Stomach (tissue), 19 donors: ENCODE measurements at places on chromosomes 4 and X.

- peak; percentile 28 for DNase-seq
Observed at GRCh38 chrX:1502241-1502640, 34.7 kb downstream of the P2RY8 start.

DNA sequence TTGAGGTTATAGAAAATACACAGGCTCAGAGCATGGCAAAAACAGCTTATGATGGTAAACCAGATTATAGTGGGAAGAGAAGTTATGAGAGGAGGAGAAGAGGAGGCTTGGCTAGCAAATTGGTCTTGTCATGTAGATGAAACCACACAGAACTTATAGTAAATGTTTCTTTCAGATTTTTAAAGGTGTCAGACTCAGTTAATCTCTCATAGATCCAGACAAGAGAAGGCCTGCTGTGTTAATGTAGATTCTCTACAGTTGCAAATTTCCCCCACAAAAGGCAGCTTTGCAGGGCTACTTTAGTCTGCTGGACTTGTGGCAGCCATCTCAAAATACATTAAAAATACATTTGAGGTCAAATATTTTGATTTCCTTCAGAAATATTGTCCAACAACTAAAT lies 1731.7 kb downstream of the ARAP2 start:
- DNase-seq: no peak

DNA sequence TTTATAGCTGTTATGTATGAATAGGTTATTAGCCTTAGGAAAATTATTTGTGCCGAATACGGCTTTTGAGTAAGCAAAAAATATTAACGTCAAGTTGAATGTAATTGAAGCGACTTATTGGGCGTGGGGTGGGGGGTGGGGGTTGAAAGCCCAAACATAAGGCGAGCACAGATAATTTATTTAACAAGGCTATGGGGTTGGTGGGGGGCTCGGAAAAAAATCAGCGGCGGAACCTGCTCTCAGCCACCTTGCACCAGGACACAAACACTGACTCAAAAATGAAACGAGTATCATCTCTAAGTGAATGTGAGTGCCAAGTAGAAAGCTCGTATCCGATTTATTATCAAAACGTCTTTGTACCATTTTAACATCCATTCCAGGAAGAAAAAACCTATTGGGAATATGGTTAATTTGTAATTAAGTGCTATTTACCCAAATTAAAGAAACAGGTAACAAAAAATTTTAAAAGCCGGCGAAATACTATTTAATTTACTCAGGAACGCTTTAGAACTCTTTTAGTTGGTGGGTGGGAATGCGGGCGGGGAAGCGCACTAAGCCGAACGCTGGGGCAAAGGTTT lies 902 bp upstream of the LARP1B start:
- no peak for DNase-seq

GRCh38 chr4:163091685-163092034 lies 75.0 kb downstream of the NAF1 start:
- DNase-seq: no peak

DNA sequence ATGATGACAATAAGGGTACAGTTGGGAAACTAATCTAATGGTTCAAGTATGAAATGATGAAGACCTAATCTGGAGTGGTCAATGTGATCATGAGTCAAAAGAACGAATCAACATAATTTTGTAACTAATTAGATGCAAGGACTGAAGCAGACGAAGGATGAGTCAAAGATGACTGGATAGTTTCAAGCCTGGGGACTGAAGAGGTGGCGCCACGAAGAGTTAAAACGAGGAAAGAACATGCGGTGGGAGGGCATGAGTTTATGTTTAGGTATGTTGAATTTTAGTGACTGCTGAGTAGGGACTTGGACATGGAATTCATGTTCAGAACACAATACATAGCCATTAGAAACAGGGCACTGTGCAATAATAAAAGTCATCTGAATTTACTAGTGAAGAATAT lies 221.5 kb upstream of the FAM241A start:
- DNase-seq: no peak

DNA sequence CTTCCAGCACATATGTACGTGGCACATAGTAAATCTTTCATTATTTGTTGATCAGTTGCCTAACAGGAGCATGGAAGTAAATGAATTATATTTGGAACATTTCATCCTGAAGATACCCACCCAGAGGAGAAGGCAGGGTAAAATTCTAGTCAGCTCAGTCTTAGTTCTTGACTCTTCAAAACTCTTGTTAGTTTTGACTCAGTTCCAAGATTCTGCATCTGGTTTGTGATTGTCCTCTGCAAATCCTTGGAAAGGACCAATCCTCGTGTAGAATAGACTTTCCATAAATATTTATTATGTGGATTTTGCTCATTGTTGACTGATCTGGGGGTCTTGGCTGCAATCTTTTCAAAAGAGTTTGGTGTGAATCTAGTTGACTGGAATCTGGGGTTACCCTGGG lies 257.5 kb upstream of the FAT1 start:
- no peak for DNase-seq

DNA sequence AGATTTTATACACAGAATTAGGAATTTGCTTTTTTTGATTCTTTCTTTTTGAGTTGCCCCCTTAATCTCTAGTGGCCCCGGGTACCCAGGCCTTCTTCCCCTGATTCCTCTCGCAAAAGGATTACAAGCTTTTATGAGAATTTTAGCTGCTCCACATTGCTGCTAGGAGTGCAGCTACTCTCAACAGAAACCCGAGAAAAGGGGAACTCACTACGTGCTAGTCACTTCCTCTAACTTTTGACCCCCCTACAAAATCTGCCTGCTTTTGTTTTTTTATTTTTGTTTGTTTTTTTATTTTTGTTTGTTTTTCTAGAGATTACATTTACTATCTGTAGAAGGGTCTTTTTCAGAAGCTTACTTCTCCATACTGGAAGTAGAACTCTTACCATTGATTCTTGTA lies 64.1 kb downstream of the ZNF81 start:
- DNase-seq: no peak

DNA sequence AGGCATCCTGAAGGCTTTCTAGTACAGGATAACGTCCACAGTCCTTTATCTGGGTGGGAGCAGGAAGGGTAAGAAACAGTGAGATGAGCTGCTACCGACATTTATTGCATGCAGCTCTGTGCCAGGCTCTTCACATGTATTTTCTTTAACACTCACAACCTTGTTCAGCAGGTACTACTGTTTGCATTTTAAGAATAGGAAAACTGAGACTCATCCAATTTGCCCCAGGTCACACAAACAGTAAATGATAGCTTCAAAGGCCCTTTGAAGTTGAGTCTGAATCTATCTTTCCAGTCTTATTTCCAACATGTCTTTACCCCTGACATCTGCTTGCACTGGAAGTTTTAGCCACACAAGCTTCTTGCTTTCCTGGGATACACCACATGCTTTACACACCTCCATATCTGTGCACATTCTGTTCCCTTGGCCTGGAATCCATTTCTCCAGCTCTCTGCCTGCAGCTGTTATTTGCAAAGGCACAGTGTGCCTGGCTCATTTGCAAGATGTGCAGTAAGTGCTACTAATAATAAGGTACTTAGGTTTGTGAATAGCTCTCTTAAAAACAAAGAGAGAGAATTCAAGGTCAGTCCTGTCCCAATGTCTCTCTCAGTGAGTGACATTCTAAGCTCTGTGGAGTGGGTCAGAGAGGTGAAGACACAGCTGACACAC lies 61.2 kb downstream of the METTL14 start:
- DNase-seq: no peak

- DNase-seq: no peak
Observed at GRCh38 chrX:2559124-2559523, 58.3 kb upstream of the DHRSX start.

- no peak for DNase-seq
Observed at GRCh38 chr4:148800336-148800885, 358.2 kb upstream of the NR3C2 start.

DNA sequence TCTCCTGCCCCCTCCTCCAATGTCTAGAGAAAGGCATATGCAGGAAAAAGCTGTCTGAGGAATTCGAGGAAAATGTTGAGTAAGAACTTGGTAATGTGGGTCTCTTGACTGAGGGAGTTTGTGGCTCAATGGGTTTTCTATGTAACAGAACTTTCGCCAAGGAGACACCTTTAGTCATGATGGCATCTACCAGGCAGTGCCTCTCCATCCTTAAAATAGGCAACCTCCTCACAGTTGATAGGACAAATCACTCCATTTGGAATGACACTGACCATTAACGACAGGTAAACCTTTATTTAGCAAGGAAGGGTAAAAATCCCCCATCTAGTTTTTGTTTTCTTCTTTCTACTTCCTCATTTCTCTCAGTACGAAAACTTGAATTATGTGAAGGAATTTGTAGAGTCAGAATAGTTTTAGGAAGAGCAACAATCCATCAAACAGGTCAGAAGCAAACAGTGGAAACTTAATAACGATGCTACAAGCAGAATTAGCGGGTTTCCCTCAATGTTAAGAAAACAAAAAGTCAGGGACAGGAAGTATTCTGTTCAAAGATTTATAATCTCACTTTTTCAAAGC lies 2.7 kb downstream of the GSX2 start:
- DNase-seq: no peak

- DNase-seq: no peak
Observed at GRCh38 chrX:136899221-136899620, 18.7 kb upstream of the RBMX start.

DNA sequence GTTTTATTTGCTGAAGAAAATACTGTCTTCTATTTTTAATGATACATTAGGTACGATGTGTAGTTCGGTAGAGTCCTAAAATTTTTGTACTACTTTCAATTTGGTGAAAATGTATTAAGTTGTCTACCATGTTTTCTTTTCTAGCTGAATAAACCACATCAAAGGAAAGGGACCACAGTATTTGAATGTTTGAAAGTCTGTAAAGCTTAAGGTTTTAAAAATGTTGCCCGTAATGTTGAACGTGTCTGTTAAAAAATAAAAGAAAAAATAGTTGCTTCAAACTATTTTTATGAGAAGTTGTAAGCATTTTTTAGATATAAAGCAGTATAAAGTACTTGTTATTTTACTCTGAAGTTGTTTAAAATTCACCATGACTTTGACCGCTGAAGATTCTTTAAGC lies 3.2 kb downstream of the CDKN2AIP start:
- DNase-seq: no peak

GRCh38 chrX:73916931-73917667 lies 354.1 kb downstream of the CHIC1 start:
- peak; percentile 44 for DNase-seq

DNA sequence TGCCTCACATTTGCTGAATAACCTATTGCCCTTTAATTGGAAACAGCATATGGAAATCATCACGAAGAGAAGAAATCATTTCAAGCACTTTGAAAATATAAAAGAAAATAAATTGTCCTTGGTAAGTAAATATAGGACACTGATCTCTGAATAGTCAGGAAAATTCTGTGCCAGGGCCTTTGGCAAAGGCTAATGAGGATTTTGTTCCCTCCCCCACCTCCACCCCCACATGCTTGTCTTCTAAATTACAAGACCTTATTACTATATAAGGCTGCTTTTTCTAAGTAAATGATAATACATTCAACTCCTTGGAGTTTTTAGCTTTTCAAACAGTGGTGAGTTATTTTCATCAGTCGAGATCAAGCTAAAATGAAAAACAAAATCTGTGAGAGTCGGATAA lies 15.8 kb downstream of the SYNPO2 start:
- DNase-seq: peak; percentile 45

DNA sequence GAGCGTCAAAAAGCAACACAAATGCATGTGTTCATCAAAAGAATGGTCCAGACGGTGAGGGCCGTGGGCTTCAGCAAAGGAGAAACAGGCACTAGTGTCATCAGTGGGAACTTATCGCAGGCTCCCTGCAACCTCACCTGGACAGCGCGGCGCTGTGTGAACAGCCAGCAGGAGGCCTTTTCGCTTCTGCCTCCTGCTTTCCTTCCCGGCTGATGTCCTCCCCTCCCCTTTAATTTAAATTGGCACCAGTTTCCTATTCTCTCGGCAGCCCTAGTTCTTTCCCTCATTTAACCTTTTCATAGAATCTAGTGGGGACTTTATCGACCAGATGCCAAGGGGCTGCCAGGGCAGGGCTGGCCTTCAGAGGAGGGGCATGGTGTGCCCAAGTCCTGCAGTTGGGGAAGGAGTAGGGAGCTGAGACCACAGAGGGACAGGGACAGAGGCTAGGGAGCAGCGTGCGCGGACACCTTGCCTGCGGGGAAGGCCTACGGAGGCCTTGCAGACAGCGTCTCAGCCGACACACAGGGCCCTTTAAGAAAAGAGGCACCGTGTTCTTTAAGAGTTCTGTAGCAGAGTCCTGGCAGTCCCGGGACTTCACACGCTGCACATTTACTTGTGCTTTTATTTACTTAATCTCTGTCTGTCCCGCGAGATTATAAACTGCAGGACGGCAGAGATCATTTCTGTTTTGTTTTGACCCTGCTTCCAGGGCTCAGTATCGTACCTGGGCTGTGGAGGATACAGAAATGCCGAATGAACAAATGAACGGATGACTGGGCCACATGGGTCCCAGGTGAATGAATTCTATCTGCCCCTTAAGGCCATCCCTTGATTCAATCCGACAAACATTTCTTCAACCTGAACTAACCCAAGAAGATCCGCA lies 8.4 kb upstream of the SORBS2 start:
- peak; percentile 78 for DNase-seq

GRCh38 chr4:37795581-37796195 lies 30.8 kb upstream of the PGM2 start:
- no peak for DNase-seq

DNA sequence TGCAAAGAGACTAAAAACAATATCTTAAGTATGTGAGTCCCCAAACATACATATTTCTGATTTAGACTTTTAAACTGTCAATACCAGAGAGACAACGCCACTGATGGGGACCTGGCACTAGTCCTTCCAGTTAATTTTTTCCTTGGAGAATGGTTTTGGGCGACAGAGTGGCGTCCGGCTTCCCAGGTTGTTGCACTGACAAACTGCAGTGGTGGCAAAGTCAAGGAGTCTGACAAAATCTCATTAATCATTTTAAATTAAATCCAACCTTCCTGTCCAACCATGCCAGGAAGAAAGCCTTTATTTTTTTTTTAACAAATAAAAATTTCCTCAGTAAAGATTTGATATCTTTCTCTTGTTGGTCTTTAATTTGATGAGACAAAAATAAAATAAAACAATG lies 52.8 kb downstream of the FBXO8 start:
- no peak for DNase-seq

DNA sequence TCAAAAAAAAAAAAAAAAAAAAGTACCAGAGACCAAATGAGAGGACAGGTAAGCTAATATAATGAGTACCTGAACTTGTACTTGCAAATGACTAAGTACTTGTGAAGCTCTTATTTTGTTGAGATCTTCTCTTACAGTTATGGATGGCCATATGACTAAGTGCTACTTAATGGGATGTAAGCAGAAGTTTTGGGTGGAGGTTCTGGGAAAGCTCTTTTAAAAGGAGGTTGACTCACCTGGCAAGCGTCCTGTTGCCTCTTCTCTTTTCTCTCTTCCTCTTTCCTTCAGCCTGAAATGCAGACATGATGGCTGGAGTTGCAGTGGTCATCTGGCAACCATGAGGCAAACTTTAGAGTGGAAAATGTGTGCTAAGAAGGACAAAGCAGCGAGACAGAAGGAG lies 36.9 kb upstream of the MED14 start:
- no peak for DNase-seq

DNA sequence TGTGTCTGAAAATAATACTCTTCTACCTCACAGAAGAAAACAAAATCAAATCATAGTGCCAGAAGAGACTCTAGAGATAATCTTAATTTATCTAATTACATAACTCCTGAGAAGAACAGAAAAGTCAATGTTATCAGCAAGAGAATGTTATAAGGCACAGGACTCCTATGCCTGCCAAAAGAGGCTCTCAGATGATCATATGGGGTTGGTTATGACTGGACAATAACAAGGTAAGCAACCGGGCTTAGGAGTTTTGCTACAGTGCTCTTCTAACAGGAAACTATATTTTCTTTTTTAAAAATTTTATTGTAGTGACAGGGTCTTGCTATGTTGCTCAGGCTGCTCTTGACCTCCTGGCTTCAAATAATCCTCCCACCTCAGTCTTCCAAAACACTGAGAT lies 3.5 kb upstream of the C4orf17 start:
- DNase-seq: no peak

- peak; percentile 96 for DNase-seq
Observed at GRCh38 chr4:109729718-109730618, at the start of gene PLA2G12A. PLA2G12A (minus strand) TSS chr4:109730070; CDS start chr4:109729809, 261 bp downstream.
